Stimulated activated CD4-positive, alpha-beta T cell treated with anti-CD3 and anti-CD28 coated beads, TNF-alpha, amount 100 ng/mL, for 1 hour (primary cell): ENCODE measurements at places on chromosomes 4 and X.

DNA sequence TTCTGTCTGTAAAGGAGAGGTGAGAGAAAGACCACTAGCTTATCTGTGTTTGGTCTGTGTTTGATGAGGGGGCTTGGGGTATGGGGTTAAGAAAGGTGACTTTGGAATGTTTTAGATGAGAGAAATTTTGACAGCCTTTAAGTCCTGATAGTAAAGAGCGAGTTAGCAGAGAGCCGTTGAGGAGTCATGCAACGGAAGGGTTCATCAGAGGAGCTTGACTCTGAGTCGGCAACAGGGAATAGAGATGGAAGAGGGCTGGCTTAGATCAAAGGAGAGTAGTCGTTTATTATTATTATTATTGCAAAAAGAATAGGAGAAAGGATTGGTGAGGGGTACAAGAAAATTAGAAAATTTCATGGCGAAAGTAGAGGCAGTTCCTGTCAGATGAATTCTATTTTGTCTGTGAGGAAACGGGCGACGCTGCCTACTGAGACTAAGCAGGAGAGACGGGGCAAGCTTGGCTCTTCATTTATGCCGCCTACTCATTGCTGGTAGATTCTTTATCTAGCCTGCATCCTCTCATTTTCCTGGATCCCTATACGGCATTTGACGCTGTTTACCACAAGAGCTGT is 473 bp upstream of the VAMP7 start:
- no peak for DNase-seq

DNA sequence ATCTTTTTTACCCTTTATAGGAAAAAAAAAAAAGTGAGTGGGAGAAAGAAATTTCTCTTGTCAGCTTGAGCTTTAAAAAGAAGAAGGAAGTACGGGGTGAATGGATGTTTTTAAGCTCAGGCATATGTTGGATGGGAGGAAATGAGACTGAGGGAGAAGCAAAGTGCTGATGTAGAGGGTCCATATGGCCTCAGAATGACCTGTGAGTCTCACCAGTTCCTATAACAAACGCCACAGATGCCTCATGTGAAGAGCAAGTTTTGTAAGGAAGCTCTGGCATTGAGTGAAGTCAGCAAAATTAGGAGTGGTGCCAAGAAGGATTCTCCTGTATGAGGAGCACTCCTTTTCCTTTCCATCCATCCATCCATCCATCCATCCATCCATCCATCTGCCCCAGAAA is 214.6 kb downstream of the PTTG2 start:
- no peak for DNase-seq

GRCh38 chr4:157217708-157218107 is 2.8 kb upstream of the GRIA2 start:
- DNase-seq = no peak

- DNase-seq = no peak
Observed at GRCh38 chr4:38610966-38611431, 53.0 kb upstream of the KLF3 start.

GRCh38 chr4:165204462-165204830 is 2.9 kb upstream of the KLHL2 start:
- no peak for DNase-seq

DNA sequence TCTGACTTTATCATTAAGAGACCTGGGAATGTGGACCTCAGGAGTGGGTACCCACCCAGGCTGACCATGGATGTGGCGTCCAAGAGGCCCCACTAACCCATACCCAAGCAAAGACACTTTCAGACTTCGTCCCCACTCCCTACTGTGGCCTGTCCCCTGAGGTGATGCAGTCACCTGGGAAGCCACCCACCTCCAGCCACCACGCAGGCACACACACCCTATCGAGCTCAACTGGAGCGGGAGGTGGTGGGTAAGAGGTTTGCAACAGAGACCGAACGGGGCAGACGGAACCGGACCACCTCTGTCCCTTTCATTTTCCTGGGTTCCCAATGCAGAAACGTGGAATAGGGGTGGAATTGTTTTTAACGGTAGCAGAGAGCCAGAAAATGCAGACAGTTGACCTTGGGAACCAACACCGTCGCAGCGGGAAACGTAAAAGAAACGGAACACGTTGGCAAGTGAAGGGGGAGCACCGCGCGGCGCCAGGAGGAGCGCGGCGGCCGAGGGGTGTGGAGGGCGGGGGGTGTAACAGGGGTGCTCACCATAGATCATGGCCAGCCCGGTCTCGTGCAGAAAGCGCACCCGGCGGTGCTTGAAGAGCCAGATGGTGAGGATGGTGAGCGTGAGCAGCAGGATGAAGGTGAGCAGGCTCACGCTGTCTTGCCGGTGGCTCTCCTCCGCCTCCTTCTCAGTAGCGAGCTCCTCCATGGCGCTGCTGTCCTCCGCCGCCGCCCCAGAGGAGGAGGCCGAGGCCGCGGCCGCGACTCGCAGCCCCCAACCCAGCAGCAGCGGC is 559 bp downstream of the SLC9A7 start:
- no peak for DNase-seq

- DNase-seq = no peak
Observed at GRCh38 chr4:186819342-186820086, 95.9 kb upstream of the FAT1 start.

DNA sequence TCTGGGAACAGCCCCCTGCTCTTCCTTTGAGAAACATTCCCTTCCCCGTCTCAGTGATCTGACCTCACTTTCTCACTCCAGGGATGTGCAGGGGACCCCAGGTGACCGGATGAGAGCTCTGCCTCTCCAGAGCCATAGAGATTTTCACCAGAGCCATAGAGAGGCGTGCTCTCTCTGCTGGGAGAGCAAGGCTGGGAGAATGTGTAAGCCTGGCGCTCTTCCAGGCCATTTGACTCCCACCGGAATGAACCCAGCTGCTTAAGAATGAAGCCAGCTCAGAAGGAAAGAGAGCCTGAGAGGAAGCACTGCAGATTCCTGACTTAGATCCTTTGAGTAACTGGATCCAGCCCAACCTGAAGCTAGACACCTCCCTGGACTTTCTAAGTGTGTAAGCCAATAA is 106.4 kb downstream of the DHX15 start:
- DNase-seq = no peak
